ENCODE measurements at places on chromosomes 7 and 10. TPM values are rescaled to one million over a fixed set of nuclear protein-coding genes. Genes with fewer than 3 reads are reported as not detected.
A peak's percentile ranks its signal among the peaks of the same experiment; 100 is the strongest.

Gene ACSM6
- 0.73 TPM for polyA plus RNA-seq

Gene NUTM2E
- 0.76 TPM for polyA plus RNA-seq

Gene GPR158
- 0.97 TPM for polyA plus RNA-seq

Gene PDZD7
- 0.71 TPM for polyA plus RNA-seq

DNA sequence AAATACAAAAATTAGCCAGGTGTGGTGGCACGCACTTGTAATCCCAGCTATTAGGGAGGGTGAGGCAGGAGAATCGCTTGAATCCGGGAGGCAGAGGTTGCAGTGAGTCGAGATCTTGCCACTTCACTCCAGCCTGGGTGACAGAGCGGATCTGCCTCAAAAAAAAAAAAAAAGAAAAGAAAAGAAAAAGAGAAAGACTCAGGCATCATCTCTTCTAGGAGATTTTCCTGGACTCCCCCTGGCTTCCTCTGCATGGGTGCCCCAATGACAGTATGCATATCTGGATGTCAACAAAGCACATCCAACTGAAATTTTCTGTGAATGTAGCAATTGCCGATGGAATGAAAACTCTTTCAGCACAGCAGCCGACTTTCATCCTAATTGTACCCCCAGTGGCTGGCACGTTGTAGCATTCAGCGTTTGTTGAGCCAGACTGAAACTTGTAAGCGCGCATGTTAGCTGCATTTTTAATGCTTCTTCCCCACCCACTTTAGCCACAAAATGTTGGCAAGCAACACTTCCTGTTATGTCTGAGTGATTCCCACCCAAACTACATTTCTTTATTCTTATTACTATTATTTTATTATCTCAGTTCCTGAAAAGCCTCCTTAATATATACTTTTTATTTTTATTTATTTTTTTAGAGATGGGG lies 70.2 kb downstream of the PRTFDC1 start:
- peak; percentile 38 for DNase-seq

GRCh38 chr7:26141077-26141476 lies 10.9 kb upstream of the NFE2L3 start:
- DNase-seq: no peak

- DNase-seq: no peak
Measured at GRCh38 chr10:660970-661596, 28.4 kb downstream of the DIP2C start.

DNA sequence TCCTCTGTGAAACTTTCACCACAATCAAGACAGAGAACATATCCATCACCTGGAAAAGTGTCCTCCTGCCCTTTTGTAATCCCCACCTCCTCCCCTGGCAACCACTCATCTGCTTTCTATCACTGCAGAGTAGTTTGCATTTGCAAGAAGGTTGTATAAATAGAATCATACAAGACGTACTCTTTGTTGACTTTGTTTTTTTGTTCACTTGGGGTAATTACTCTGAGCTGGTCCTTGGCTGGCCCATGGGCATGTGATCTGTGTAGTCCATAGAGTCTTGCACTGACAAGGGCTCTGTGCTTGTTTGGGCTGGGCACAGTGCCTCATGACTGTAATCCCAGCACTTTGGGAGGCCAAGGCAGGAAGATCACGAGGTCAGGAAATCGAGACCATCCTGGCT lies 7.8 kb upstream of the HACD1 start:
- DNase-seq: no peak

DNA sequence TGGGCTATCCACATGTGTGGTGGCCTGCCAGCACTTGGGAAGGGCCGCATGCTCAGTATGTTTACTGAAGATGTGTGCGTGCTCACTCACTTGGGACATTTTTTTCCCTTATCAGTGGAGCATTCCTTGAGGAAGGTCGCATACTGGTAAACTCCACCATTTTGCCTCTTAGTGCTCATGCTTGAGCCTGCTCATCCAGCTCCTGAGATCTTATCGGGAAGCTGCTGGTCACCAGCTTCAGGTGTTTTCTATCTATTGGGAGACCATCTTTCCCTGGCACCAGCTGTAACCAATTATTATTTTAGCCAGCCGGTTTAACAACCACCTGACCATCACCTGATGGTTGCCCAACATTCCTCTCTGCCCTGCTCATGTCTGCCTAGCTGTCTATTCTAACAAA lies 35.0 kb upstream of the TRIM24 start:
- no peak for DNase-seq

GRCh38 chr7:152663148-152663740 lies 12.7 kb downstream of the XRCC2 start:
- no peak for DNase-seq
